ENCODE measurements at places on chromosomes 2 and 18.

GRCh38 chr18:47883771-47884413 is 46.6 kb downstream of the SMAD2 start:
- no peak for DNase-seq

DNA sequence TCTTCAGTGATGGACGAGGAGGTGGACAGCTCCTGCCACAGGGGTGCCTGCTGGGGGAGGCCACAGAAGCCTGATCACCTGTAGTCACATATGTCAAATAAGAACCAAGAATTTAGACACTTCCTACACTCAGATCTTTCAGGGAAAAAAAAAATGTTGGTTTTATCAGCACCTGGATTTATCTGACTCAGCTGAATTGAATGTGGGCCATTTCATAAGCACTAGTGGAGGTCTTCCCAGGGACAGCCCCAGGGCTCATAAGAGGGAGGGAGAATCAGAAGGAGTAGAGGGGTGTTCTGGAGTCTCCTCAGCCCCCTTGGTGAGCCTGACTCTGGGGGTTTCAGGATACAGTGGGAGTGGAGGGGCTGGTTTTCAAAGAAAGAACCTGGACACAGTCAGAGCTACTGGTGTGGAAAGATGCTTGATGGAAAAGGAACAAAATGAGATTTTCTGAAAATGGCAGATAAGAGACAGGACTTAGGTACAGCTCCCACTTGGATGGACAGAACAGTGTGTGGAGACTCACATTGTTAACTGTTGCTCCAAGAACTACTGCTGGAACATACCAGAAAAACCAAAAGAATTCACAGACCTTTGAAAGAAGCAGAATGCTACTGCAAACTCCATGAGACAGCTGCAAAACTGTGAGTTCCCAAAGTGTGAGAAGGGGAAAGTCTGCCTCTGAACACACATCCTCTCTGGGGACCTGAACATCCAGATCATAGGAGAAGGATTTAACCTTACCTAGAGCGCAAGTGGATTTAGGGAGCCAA is 45.4 kb downstream of the LCT start:
- DNase-seq: no peak

GRCh38 chr2:148124271-148124670 is 103.4 kb downstream of the MBD5 start:
- no peak for DNase-seq

DNA sequence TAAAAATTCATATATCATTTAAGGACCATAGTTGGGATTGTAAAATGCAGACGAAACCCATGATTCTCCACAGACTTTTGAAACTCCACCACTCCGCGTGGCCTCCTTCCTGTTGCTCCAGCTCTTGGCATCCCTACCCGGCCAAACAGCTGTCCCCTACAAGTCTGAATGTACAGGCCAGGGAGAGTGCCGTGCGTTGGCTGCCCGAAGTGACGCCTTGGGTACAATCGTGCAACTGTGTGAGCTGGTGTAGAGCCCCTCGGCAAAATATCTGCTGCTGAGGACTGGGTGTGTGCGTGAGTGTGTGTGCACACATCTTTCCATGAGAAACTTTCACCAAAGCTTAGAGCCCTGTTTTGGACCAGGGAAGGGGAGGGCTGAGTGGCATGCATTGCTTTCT is 43.8 kb upstream of the ZNF516 start:
- no peak for DNase-seq

GRCh38 chr2:173493874-173494273 is 139.2 kb downstream of the CDCA7 start:
- DNase-seq: no peak

GRCh38 chr2:99153921-99154604 is 679 bp downstream of the TSGA10 start:
- DNase-seq: no peak

DNA sequence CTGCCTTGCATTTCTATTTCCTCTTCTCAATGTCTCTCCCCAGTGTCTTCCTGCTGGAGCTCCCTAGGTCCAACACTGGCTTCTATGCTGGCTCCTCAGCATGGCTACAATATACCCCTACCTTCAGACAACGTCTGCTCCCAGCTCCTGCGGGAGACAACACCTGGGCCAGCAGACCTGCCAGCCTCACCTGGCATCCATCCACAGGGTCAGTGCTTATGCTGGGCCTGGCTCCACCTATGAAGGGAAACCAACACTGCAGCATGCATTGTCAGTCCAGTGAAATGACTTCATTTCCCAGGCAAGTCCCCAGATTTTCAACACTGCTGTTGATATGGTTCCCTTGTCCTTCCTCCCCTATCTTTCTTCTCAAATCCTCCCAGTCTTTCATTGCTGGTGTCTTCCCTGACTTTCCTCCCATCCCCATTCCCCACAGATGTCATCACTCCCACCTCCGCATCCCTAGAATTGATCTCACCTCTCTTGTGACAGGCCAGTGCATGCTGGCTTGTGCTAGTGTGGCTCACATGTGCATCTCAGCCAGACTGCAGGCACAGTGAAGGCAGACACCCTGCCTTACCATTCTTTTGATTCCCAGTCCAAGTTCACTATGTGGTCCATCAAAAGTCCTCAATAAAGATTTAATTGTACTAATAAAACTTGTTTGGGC is 98.0 kb downstream of the MYO5B start:
- no peak for DNase-seq

DNA sequence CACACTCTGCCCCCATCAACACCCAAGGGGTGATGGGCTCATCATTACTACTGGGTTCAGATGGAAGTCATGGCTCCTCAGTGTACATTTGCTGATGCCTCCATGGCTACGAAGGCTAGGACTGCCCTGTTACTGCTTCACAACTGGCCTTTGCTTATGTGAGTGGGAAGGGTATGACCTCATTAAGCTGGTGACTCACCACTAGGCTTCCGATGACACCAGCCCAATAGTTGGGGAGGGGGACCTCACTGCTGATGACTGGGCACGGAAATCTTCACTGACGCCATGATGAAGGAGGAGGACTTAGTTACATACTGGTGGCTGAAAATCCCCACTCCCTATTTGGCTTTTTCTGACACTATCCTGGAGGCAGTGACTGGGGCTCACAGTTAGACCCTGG is 263.2 kb downstream of the CMPK2 start:
- DNase-seq: no peak

- no peak for DNase-seq
Measured at GRCh38 chr2:98348066-98348561, 1.9 kb downstream of the CNGA3 start.

DNA sequence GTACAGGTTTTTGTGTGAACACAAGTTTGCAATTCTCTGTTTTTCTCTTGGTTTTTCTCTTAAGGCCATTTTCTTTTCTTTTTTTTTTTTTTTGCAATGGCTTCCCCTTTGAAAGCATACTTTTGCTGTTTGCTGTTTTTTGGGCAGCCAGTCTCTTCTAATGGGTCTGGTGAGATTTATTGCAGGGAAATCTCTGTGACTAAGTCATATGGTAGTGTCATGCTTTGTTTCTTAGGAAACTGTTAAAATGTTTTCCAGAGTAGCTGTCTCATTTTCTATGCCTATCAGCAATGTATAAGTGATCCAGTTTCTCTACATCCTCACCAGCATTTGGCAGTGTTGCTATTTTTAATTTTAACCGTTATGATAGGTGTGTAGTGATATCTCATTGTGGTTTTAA is 27.9 kb upstream of the CDCA7 start:
- no peak for DNase-seq

DNA sequence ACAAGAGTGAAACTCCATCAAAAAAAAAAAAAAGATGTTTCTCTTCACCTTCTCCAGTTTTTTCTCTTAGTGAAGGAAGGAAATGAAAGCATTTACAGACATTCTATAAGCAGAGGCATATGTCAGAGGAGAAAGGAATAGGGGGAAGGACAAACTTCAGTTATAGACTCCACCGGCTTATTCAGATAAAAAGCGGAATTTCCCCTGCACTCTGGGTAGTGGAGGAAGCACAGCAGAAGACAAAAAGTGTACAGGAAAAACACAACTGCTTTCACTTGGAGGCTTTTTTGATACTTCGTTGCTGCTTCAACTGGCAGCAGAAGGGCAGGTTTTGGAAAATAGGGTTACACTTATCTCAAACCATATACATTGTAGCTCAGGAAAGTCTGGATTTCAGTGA is 3.2 kb upstream of the MGAT4A start:
- no peak for DNase-seq

GRCh38 chr18:26656944-26657536 is 108.7 kb upstream of the KCTD1 start:
- no peak for DNase-seq

DNA sequence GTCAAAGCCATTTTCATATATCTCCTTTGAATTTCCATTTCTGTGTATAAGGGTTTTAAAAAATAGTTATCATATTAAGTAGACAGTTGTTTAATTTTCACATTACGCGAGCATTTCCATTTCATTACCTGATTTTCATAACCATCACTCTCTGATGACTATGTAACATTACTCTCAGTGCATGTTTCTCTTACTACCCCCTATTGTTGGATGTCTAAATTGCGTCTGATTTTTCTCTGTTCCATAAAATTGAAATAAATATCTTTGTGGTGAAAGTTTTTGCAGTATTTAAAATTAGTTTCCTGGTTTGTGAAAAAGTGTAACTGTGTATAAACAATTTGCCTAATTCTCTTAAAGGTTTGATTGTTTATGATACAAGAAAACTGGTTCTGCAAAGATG is 123.8 kb downstream of the MYO1B start:
- DNase-seq: no peak

GRCh38 chr18:52715421-52715820 is 375.4 kb downstream of the DCC start:
- DNase-seq: no peak

DNA sequence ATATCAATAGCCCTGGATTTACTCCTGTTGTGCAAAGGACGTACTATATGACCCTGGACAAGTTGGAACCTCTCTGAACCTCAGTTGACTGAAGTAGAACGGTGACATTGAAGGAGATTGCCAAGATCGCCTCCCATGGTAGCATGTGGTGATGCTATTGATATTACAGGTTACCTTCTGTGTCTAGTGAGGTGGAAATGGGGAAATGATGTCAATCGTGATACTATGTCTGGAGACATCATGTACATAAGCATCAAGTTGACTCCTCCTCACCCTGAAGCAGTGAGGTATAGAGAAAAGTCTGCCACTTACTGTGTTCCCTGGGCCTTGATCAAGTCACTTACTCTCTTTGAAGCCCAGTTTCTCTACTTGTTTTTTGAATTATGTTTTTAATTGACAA is 93.9 kb downstream of the KLF7 start:
- DNase-seq: no peak

- peak; percentile 81 for DNase-seq
Measured at GRCh38 chr2:43136876-43137275, 89.5 kb downstream of the ZFP36L2 start.

DNA sequence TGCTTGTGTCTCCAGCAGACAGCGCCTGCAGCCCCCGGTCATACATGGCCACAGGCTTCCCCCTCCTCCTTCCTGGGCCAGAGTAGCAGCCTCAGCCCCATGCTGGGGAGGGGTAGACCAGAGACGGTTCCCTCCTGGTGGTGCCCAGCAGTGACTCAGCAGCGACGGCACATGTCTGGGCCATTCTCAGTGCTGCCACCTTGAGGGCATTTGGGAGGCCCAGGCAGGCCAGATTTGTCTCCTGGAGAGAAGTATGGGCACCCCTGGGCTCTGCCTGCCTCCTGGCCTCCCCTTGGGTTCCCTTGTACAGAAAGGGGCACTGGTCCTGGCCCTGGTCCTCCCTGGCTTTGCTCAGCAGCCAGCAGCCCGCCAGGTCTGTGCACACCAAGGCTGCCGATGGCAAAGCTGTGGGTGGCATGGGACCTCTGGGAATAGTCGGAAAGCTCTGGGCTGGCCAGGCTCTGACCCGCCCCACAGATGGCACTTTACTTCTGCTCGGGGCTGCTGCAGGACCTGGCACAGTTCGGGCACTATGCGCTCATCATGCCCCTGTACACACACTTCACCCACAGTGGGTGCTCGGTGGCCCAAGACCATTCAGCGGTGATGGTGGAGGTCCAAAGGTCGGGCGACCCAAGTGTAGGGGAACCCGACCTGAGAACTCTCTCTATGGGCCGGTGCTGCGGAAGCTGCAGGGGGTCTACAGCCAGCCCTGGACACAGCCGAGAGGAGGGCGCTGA is 11.4 kb upstream of the ALPI start:
- peak; percentile 66 for DNase-seq

GRCh38 chr2:238255151-238255551 is 15.3 kb upstream of the HES6 start:
- DNase-seq: no peak

DNA sequence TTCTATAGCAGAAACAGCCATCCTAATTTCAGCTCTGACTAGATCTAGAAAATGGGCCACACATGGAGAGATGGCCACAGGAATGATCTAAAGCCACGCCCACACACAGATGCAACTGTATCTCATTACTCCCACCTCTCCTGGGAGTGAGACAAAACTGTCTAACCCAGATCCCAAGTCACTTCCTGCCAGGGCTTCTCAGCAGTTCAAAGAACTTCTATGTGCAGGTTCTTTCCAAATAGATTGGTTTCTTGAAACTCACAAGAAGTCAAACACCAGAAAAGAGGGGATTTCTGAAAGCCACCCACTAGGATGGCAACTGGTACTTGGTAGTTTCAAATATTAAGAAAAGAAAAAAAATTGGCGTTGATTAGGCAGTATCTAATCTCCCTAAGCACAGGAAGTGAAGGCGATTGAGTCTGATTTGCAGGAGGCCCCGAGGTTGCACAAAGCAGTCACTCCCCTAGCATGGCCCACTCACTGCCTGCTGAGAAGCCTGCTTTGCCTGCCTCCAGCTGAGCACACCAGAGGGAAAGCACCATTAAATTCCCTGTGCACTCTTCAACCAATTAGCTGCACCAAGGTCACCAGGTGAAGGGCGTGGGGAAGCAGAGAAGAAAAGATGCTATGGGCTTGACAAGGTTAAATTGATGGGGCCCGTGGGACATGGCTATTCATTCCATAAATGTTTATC is 51.1 kb downstream of the PAPOLG start:
- peak; percentile 34 for DNase-seq

DNA sequence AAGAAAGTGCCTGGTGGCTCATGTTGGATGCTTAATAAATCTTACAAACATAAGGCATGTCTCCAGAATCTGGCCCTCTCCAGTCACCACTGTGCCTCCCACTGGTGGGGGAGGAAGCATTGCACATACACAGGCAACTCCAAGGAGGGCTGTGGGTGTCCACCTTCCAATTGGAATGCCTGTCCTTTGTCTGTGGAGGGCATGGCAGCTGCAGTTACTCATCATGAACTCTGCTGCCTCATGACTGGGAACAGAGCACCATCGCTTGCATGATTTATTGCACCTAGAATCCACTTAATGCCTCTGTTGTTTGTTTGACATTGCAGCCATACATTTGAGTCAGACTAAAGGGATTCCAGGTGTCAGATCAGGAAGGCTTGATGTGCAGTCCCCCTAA is 278.9 kb downstream of the PRKCE start:
- no peak for DNase-seq

- no peak for DNase-seq
Measured at GRCh38 chr2:68987021-68987503, 12.6 kb downstream of the GKN1 start.

- no peak for DNase-seq
Measured at GRCh38 chr18:44735096-44735495, 54.4 kb downstream of the SETBP1 start.
